ENCODE measurements at places on chromosomes 7 and 10.

DNA sequence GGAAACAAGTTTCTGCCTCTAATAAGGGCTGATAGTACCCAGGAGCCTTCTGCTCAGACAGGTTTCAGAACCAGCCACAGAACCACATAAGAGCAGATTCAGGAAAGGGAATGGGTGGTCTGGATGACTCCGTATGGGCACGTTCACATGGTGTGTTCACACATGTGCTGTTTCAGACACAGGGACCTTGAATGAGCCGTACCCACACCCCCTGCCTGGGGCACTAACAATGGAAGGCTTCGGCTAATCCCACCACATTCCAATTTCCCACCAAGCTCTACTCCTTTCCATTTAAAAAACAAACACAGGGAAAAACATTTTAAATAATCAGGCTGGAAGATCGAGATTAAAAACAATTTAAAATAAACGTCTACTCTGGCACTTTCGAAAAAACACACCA, 217.3 kb downstream of the GRID1 start:
- DNase-seq: no peak

DNA sequence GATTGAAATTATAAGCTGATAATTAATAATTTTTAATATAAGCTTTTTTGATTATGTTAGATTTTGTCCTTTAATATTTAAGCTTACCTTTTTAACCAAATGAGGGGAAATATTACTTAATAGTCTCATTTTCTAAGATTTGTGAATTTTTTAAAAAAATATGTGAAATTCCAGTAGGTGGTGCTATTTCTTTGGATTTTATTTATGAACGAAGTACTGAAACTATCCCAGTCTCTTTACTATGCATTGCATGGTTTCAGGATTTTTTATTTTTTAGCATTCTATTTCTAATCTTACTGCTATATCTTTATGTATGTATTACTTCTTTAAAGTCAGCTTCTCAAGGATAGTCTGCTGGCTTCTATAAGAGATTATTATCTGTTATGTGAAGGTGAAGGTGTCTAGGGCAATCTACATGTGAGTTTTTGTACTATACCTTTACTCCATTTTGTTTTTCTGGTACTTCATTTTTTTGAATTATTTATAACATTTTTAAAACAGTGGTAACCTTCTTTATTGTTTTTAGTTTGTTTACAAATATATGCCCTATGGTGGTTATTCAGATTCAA, 78.3 kb downstream of the ATRNL1 start:
- DNase-seq: no peak

- no peak for DNase-seq
These were observed 235.0 kb downstream of the PAXIP1 start for GRCh38 chr7:154767821-154768415.

- DNase-seq: no peak
These were observed 430.3 kb upstream of the SEMA3A start for GRCh38 chr7:84624927-84625326.

- no peak for DNase-seq
These were observed 59.0 kb downstream of the ABCB1 start for GRCh38 chr7:87541648-87542047.

DNA sequence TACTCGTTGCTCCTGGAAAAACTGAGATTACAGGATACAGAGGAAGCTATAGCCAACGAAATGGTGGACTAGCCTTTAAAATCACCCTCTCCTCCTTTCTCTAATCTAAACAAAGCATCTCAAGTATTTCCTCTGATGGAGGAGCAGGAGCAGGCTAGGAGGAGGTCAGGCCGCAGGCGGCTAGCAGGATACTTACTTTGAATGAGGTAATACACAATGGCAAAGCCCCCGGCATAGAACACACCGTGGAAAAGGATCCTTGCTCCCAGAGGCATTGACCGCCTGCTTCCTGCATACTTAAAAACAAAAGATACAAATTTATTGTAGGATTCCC, 64.4 kb downstream of the STK17A start:
- DNase-seq: peak; percentile 71

DNA sequence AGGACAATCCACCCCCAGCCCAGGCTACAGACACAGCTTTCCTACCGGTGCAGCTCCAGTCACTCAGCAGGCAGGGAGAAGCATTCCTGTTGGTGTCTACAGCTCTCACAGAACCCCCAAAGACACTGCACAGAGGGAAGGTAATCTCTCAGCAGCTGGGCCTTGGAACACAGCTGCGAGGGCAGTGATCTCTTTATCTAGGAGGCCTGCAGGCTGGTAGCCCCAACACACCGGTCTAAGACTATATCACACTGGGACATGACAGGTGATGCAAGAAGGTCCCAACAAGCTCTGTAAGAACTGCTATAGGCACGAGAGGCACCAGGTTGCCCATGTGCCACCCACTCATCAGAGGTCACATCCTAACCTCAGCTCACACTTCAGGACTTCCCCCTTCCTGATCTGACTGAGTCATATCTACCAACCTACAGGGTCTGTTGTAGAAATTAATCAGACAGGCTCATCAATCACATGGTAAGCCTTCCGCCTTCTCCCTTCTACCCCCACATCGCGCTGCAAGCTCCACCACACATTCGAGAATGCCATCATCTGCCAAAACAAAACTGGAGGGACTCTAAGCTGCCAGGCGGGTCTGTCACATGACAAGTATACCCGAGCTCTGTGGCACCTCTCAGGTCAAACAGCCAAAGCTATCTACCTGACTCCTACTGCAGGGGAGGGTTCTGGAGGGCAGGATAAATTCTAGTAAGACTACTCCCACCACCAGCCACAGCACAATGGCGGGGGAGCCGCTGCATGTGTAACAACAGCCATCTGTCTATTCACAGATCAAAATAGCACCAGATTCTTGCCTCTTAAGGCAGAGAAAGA, 26.1 kb downstream of the FAM53B start:
- no peak for DNase-seq

DNA sequence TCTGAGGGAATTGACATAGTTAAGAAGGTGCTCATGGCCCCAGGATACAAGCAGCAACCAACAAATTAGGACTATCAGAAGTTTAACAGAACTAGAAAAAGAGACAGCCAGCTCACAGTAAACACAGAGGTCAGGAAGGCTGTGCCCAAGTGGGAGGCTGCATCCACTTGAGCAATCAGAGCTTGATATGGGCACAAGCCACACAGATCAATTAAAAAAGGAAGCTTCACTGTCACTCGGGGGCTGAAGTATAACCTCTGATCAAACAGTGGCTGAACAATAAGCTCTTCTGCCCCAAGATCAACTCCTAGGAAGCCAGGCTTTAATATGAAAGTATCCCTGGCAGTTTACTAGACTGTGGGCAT, 40.0 kb downstream of the ZNF438 start:
- no peak for DNase-seq

DNA sequence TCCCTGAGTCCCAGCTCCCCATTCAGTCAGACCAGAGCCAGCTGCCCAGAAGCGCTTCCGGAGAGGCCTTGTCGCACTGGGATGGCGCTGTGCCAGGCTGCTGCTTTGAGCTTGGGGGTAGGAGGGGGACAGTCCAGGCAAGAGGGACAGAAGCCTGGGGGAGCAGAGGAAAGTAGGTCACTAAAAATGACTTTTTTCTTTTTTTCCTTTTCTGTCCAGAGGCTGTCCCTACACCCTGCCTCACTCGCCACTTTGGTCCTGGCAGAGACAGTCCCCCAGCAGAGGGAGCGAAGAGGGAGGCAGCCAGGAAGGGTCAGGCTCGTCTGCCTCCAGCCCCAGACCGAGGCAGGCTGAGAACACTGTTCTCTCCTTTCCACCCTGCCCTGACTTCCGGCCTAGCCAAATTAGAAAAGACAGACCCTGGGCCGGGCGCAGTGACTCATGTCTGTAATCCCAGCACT, 15.8 kb upstream of the TRIM8 start:
- DNase-seq: no peak

- DNase-seq: no peak
These were observed 289.6 kb downstream of the SFMBT2 start for GRCh38 chr10:7121154-7121797.

GRCh38 chr7:123533553-123533917, 860 bp downstream of the IQUB start:
- DNase-seq: no peak

GRCh38 chr10:32314588-32314987, 32.4 kb downstream of the EPC1 start:
- DNase-seq: no peak

- no peak for DNase-seq
These were observed 112.7 kb downstream of the ICA1 start for GRCh38 chr7:8149222-8149621.

DNA sequence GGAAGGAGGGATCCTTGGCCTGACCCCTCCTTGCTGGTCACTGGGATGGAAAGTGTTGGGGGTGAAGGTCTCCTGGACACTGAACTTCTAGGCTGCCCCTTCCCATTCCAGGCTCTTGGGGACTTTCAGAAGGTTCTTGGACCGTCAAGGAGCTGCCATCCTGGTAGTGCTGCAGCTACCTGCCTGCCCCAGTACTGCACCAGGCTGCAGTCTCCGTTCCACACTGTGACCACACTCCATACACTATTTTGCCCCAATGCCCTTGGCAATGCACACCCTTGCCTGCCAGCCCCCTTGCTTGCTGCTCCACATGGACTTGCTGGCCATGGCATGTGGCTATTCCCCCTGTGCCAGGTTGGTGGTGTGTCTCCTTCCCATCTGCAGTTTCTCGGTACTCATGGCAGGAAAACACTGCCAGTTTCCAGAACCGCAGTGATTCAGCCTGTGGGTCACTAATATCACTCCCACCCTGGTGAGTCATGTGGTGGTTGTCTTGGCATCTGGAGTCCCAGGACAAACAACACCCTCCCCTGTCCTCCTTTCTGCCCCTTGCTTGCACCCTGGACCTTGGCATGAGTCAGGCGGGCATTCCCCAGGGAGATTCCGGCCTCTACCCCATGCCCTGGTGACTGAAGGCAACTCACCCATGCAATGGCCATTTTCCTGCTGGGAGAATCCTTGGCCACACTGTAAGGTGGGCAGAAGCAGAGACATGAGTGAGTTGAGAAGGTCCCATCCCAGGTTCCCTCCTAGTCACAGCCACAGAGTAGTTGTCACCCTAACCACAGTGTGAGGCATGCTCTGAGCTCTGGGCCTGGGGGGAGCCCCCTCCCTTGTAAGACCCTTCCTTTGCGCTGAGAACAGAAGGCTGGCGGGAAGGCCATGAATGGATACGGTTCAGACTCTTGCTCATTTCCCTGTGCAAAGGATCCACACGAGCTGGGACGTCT, 32.8 kb downstream of the GOLGA7B start:
- peak; percentile 59 for DNase-seq

GRCh38 chr10:51314481-51314880, 240.2 kb downstream of the PRKG1 start:
- no peak for DNase-seq

- DNase-seq: no peak
These were observed 243.2 kb upstream of the TMEM229A start for GRCh38 chr7:124276005-124276622.

GRCh38 chr7:90957883-90958282, 306.4 kb upstream of the FZD1 start:
- peak; percentile 20 for DNase-seq

GRCh38 chr7:151687523-151688235, 168.0 kb upstream of the RHEB start:
- DNase-seq: peak; percentile 74

DNA sequence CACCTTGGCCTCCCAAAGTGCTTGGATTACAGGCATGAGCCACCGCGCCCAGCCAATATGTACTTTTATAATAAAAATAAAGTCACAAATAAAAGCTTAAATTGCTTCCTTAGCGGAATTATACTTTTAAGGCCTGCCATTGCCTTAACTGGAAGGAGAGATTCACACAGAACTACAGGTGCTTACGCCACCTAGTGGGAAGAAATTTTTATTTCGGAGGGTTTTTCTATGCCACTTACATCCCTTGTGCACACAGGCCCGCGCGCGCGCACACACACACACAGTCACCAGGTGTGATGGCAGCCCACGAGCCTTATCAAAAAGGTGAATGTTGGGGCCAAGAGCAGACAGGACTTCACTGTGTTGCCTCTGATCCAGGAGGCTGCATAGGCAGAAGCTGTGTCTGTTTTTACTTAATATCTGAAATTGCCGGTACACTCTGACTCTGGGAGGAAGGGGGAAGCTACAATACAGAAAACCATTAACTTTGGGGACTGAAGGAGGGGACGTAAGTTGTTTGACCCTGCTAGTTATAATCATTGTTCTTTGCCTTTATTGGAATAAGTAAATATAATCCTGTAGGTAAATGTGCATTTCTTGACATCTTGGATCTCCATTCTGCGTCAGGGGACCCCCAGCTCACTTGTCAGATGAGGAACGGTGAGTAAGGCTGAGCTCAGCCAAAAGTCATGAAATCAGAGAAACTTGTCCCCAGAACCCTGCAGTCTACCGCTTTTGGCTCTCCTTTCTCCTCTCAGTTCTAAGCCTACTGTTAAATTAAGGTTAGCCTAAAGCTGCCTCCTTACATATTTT, 87.1 kb downstream of the SLC16A9 start:
- no peak for DNase-seq

GRCh38 chr7:42453931-42454361, 216.9 kb upstream of the GLI3 start:
- no peak for DNase-seq

DNA sequence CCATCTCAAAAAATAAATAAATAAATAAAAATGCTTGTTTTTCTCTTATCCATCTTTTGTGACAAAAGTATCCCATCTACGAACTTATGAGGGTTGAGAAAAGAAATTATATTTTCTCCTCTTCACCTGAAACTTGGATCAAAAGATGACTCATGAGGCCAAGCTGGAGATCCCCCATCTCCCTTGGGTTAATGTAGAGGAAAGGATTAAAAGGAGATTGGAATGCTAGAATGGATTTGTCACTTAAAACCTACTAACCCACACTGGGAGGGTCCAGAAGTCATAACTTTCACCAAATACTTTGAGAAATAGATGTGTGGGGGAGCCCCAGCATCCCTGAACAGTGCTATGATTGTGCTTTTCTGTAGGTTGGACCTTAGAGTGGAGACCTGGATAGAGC, 46.3 kb upstream of the PIK3CG start:
- DNase-seq: no peak

GRCh38 chr7:7673240-7673550, 32.6 kb downstream of the UMAD1 start:
- no peak for DNase-seq

GRCh38 chr10:60186315-60187071, 203.2 kb downstream of the ANK3 start:
- no peak for DNase-seq

DNA sequence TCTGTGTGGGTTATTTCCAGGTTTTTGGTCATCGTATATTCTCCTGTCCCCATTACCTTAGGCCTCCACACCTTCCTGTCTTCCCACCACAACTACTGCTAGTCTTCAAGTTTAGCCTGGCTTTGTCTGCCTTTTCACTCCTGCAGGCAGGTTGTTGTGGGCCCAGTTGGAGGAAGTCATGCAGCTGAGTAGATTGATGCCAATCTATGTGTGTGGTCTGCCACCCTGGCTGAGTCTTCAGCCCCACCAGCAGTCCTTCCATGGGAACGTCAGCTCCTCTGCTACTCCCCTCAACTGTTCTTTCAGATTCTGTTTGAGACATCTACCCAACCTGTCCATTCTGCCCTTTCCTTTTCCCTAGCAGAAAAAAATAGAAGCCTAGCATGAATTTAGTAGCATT, 6.3 kb downstream of the RINT1 start:
- no peak for DNase-seq

DNA sequence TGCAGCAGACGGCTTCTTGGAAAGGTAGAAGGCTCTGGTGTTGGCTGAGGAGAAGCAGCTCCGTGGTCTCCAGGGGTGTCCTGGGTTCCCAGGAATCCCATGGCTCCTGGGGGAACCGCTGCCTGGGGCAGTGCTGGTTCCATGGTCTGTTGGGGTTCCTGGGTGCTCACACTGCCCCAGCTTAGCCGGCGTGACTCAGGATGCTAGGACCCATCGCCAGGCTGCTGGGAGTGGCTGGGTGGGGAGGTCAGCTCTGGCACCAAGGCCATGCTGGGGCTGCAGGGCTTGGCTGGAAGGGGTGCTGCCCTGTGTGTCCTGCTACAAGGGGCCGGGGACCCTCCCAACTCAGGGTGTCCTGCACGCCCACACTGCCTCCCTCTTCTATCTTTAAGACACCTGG, 9.4 kb downstream of the MGMT start:
- DNase-seq: no peak
